GM23338 (cell line): ENCODE measurements at places on chromosomes 5 and 9. TPM values are rescaled to one million over a fixed set of nuclear protein-coding genes. Genes with fewer than 3 reads are reported as not detected.

DNA sequence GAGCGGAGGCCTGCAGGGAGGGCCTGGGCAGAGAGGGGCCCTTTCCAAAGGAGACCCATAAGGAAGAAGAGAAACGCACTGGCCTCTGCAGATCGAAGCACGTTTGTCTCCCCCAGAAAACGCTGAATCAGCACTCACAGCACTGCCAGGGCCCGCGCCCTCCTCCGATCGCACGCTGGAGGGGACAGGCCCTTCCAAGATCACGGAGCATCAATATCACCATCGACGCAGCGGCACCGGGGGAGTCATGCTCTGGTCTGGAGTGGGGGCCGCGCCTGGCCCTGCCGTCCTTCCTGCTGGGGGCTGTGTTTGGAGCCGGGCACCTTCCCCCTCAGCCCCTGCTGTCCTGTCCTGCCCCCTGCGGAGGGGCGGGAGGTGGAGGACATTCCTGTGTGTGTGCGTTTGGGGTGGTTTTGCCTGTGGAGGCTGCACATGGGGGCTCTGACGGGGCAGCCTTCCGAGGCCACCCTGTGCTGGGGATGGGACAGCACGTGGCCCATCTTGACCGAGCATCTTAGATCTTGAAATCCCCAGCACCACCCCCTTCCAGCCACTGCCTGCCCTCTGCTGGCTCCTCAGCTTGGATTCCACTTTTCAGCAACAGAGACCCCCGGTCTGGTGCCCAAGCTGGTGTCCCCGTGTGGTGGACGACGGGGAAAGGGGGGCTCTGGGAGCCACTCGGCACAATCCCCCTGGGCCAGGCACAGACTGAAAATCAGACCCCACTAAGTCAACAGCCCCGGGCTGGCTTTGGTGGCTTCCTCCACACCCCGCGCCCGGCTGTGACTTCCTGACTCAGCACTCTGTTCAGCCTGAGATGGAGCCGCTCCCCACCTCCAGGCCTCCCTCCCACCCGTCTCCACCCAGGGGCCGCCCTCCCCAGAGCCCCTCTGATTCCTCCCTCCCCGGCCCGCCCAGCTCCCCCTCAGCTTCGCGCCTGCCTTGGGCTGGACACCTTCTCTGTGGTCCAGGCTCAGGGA lies 8.3 kb downstream of the TMEM250 start:
- H3K36me3 ChIP-seq: no peaks in the 10 kb centered on the region
- H3K27ac ChIP-seq: peak overlapping the region; percentile 76; the same call in 1 of the 2 replicates
- H3K4me1 ChIP-seq: peaks cover 38% of the 10 kb centered on the region
- no peaks in the 10 kb centered on the region for H3K27me3 ChIP-seq

GRCh38 chr5:111422747-111423720 lies 89.3 kb downstream of the STARD4 start:
- H3K4me3 ChIP-seq: no peak overlapping the region
- H3K4me1 ChIP-seq: peaks cover 14% of the 10 kb centered on the region; the same call in 1 of the 2 replicates
- no peaks in the 10 kb centered on the region for H3K36me3 ChIP-seq
- no peak overlapping the region for H3K27ac ChIP-seq
- DNase-seq: no peak

DNA sequence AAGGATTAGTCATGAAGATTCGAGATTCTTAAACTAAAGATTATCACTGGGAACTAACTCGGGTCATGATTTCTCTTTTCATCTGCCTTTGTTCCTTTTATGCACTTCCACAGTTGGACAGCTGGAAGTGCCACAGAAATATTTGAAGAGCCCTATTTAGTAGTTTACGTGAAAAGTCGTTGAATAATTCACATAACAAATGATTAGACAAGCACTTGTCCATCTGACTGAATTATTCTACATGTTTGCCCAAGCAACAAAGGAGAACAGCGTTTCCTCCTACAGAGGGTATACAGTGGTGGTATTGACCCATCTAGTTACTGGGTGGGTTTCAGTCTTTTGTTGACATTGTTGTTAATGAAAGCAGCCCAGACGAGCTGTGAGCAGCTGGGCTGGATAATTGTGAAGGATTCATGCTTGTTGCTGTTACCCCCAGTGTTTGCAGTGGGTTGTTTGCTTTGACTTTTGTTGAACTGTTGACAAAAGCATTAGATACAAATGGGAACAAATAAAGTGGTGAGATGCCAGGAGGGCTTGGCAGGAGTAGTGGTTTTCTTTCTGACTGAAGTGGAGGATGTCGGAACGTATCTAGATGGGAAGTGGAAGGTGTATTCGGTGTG lies 96.2 kb downstream of the TLE4 start:
- H3K27me3 ChIP-seq: no peaks in the 10 kb centered on the region
- H3K27ac ChIP-seq: no peak overlapping the region
- H3K36me3 ChIP-seq: no peaks in the 10 kb centered on the region
- no peak overlapping the region for H3K4me3 ChIP-seq
- DNase-seq: no peak

DNA sequence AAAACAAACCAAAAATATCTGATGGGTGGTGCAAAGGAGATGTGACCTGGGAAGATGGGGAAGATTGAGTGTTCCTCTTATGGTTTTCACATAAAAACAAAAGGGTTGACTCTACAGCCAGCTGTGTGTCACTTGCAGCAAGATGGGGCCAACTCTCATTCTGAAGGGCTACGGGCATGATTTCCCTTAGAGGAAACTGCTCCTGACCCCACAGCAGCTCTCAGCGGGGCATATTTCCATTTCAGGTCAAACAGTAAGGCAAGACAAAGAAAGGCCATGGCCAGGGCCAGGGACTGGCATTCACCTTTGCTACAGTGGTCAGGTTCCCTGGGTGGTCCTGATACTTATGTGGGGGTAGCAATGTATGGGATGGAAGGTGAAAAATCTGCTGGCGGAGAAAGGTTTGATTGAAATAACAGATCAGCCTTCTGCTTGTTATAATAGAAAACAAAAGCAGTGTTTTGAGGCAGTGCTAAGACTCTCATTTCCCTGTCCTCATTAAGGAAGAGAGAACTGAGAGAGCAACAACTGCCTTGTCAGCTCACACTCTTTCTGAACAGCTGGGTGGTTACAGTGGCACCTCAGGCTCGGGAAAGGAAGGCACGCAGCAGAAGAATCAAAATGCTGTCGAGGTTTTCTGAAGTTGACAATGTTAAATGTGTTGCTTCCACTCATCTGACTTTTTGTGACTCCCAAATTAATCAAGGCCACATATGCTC lies 120.7 kb upstream of the PCA3 start:
- DNase-seq: no peak
- peaks cover 13% of the 10 kb centered on the region for H3K4me1 ChIP-seq
- no peaks in the 10 kb centered on the region for H3K36me3 ChIP-seq
- H3K4me3 ChIP-seq: no peak overlapping the region

- no peaks in the 10 kb centered on the region for H3K4me1 ChIP-seq
- no peak overlapping the region for H3K4me3 ChIP-seq
- no peaks in the 10 kb centered on the region for H3K36me3 ChIP-seq
- DNase-seq: no peak
These were observed 2.4 kb upstream of the AHRR start for GRCh38 chr5:318931-319601.

- H3K4me3 ChIP-seq: peak overlapping the region; percentile 53; the same call in 1 of the 2 replicates
- H3K4me1 ChIP-seq: no peaks in the 10 kb centered on the region
- H3K36me3 ChIP-seq: no peaks in the 10 kb centered on the region
- no peak for DNase-seq
- peaks cover 27% of the 10 kb centered on the region for H3K27me3 ChIP-seq
- no peak overlapping the region for H3K27ac ChIP-seq
These were observed 31.3 kb downstream of the OR2V1 start for GRCh38 chr5:181099602-181100086.

GRCh38 chr5:10631316-10631996 lies 67.6 kb downstream of the ANKRD33B start:
- H3K36me3 ChIP-seq: no peaks in the 10 kb centered on the region
- DNase-seq: no peak
- H3K27ac ChIP-seq: no peak overlapping the region
- H3K4me1 ChIP-seq: peaks cover 23% of the 10 kb centered on the region
- no peak overlapping the region for H3K4me3 ChIP-seq

DNA sequence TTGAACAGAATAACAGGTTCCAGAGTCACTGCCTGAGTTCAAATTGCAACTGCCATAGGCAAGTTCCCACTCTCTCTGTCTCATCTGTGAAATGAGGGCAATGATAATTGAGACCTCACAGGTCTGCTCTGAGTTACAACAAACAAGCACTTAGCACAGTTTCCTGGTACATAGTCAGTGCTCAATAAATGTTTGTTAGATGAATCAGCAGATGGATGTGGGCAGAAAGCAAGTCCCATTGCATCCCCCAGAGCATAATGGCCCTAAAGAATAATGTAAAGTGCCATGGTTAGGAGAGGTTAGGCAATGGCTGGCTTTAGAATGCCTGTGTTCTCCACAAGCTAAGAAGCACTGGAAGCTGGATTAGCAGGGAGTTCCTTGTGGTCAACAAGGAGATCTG lies 136.5 kb upstream of the LARP1 start:
- H3K36me3 ChIP-seq: no peaks in the 10 kb centered on the region
- no peak overlapping the region for H3K4me3 ChIP-seq
- no peak overlapping the region for H3K27ac ChIP-seq
- no peaks in the 10 kb centered on the region for H3K4me1 ChIP-seq

DNA sequence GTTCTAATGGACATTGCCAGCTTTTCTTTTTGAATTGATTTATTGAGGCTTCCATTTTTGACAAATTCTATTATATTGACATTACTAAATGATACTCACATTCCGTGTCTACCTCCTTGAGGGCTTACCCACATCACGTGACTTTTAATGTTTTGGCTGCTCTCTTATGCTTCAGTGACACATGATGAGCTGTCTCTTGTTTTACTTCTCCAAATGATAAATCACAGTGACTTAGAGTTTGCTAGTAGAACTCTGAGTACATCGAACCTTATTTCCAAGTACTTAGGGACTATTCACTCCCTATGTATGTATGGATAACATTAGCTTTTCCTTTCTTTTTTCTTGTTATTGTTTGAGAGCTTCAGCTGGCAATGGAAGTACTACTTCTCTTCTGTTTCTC lies 169.8 kb upstream of the KCNN2 start:
- H3K4me1 ChIP-seq: no peaks in the 10 kb centered on the region
- no peaks in the 10 kb centered on the region for H3K36me3 ChIP-seq
- no peak overlapping the region for H3K27ac ChIP-seq
- no peak overlapping the region for H3K4me3 ChIP-seq

GRCh38 chr9:112780450-112781036 lies 30.0 kb downstream of the SNX30 start:
- no peak overlapping the region for H3K4me3 ChIP-seq
- H3K36me3 ChIP-seq: no peaks in the 10 kb centered on the region
- no peak overlapping the region for H3K27ac ChIP-seq

GRCh38 chr5:21820527-21820926 lies 1032.6 kb downstream of the CDH12 start:
- no peak overlapping the region for H3K27ac ChIP-seq
- DNase-seq: no peak
- no peaks in the 10 kb centered on the region for H3K27me3 ChIP-seq
- H3K36me3 ChIP-seq: no peaks in the 10 kb centered on the region
- no peaks in the 10 kb centered on the region for H3K4me1 ChIP-seq
- H3K4me3 ChIP-seq: no peak overlapping the region

DNA sequence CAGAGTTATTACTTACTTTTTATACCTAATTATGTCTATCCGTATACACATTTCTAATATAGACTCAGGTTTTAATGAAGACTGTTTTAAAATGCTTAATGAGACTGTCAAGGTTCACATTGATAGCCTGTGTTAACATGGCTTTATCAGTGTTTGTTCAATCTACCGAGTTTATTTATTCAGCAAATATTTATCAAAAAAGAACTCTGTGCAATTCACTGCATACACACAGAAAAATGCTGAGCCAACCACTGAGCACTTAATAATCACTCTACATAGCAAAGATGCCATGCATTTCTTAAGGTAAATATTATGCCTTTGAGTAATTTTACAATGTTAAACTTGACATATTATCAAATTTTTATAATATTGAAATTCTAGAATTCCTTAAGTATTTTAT lies 428.2 kb downstream of the ANXA1 start:
- no peaks in the 10 kb centered on the region for H3K27me3 ChIP-seq
- H3K4me3 ChIP-seq: no peak overlapping the region
- H3K4me1 ChIP-seq: no peaks in the 10 kb centered on the region
- H3K27ac ChIP-seq: no peak overlapping the region
- no peak for DNase-seq

GRCh38 chr5:123036391-123037103 lies at the start of gene PPIC:
Gene PPIC, minus strand, starts transcription at chr5:123036725. Its CDS starts 100 bp downstream, at chr5:123036625.
- peak; percentile 85 for DNase-seq
- no peaks in the 10 kb centered on the region for H3K36me3 ChIP-seq
- H3K4me3 ChIP-seq: peak within 1 kb of the TSS; percentile 85
- H3K27me3 ChIP-seq: peaks cover 50% of the 10 kb centered on the region
- H3K27ac ChIP-seq: no peak within 1 kb of the TSS
- peaks cover 19% of the 10 kb centered on the region for H3K4me1 ChIP-seq

ANKRD18B gene
- total RNA-seq: 4.1 and 6.4 TPM in 2 replicates

DMRT2 gene
- total RNA-seq: not detected in 2 replicates

SKIC3 gene
- 65.3 and 75.1 TPM in 2 replicates for total RNA-seq

SRD5A1 gene
- total RNA-seq: 69.6 and 87.3 TPM in 2 replicates

DMGDH gene
- total RNA-seq: 0.52 TPM in 1 of 2 replicates, not detected in the other

NEUROG1 gene
- total RNA-seq: not detected in 2 replicates
